ENCODE measurements at places on chromosomes 12 and 14. TPM values are rescaled to one million over a fixed set of nuclear protein-coding genes. Genes with fewer than 3 reads are reported as not detected.

DPF3 gene
- 27.3 TPM for total RNA-seq

CRADD gene
- 40.3 TPM for total RNA-seq

GRCh38 chr14:92382677-92383076 lies 59.7 kb downstream of the SLC24A4 start:
- DNase-seq = no peak

DNA sequence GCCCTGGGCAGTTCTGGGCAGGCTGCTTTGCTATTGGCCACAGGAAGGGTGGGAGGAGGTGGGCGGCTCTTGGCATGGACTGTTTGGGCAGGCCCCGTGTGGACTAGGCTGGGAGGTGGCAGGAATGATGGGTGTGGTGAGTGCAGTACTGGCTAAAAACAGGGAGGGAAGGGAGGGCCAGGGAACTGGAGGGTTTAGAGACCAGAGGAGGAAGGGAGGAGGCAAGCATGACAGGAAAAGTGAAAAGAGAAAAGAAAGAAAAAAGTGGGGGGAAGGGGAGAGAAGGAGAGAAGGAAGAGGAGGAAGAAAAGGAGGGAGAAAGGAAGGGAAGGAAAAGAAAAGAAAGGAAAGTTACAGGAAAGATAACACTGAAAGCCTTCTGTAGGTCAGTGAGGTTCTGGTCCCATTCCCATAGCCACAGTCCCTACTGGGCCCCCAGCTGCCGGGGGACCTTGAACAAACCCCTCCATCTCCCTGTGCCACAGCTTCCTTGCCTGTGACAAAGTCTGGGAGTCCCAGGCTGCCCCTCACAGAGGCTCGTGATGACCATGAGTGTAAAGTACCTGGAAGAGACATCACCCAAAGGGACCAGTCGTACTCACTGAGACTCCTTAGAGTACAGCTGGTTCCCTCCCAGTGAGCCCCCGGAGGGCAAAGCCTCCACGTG lies 1.1 kb upstream of the C14orf132 start:
- no peak for DNase-seq

DNA sequence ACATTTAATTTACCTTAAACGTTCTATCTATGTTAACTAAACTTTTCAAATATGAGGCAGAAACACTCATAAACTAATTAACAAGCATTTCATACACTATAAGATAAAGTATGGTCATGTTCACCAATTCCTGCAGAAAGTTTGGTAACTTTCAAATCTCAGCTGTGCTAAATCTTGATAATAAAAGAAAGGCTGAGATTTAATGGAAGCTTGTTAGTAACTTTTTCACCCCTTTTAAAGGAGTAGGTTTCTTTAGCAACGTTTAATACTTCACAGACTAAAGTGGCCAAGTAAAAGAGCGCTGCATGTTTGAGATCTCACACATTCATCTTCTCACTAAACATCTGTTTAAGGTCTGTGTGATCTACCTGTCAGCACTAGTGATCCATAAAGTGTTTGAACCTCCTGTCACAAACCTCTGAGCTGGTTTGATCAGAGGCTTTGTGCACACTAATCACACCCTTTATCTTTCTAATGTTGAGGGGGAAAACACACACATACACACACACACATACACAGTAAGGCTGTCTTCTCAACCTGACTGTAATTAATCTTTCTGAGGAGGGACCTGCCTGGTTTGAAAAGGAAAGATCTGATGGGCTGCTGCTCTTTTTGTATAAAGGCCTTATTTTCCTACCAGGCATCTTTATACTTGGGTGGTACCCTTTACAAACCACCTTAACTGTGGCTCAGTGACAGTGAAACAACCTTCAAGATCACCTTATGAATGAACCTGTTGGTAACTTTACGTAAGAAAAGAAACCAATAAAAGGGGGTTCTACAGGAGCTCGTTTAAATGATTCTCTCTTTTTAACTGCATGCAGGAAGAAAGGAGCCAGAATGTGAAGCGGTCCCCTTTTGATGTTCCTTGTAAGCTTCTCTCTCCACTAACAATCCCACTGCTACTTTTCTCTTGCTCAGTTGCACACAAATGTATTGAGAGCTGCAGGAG lies 244.2 kb downstream of the SOX5 start:
- no peak for DNase-seq

DNA sequence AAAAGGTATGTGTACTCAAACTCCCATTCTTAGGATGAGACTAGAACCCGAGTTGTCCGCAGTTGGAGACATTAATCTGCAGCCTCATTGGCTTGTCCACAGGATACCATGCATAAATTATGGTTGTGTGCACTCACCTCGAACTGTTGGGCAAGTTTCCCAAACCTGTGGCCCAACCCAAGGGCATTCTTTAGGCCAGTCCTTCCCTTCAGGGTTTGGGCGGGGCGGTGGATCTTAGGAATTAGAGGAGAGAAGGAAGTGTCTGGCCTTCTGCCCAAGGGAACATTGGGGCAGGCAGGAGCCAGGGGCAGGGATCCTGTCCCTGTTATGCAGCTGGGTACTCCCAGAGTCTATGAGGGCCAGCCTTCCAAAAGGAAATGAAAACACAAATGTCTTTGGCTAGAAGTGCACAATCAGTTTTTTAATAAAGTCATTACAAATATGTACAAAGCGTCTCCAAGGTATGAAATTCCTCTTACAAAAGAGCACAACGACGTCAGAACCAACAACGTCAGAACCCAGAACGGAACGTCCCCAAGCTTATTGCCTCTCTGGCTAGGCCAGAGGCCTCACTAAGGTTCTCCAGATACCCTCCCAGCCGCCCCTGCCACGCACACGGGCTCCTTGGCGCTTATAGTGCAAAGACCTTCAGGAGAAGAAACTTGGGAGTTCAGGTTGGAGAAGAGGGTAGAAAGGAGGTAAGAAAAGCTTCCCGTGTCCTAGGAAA lies 25.3 kb downstream of the HRK start:
- no peak for DNase-seq

DNA sequence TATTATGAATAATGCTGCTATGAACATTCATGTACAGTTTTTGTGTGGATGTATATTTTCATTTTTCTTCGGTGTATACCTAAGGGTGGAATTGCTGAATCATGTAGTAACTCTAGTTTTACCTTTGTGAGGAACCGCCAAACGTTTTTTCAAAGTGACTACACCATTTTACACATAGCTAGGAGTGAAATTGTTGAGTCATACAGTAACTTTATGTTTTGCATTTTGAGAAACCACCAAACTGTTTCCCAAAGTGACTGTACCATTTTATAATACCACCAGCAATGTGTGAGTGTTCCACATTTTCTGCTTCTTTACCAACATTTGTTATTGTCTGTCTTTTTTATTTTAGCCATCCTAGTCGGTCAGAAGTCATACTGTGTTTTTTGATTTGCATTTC lies 3.1 kb upstream of the TPH2 start:
- DNase-seq = no peak

DNA sequence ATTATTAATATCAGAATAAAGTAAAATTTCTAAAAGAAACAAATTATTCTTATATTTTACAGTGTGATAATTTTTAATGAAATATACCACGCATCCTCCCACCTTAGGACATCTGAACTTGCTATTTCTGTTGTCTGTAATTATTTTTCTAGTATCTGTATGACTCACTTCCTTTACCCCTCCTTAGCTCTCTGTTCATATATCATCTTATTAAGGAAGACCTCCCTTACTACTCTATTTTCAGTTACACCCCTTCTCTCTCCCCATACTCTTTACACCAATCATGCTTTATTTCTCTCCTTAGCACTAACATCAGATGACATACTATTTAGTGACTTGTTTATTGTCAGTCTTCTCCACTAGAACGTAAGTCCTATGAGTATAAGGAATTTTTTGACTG lies 34.2 kb upstream of the C12orf50 start:
- DNase-seq = no peak

GPRC5D gene
- total RNA-seq = not detected

All from Right ventricle myocardium inferior (tissue), 1 donor.